ENCODE measurements at places on chromosomes 13 and 19. TPM values are rescaled to one million over a fixed set of nuclear protein-coding genes. Genes with fewer than 3 reads are reported as not detected.

CARM1 gene
- 13.0 TPM for total RNA-seq

PTGIR gene
- 16.3 TPM for total RNA-seq

HCST gene
- 0.56 TPM for total RNA-seq

FGF22 gene
- not detected for total RNA-seq

CGB1 gene
- total RNA-seq, result 0.28 TPM

PPFIA3 gene
- 1.7 TPM for total RNA-seq

PPM1N gene
- total RNA-seq, result 0.96 TPM

ZNF726 gene
- total RNA-seq, result 6.5 TPM

ZNF577 gene
- total RNA-seq, result 7.7 TPM

PEG3 gene
- total RNA-seq, result 5.4 TPM

IGFL1 gene
- not detected for total RNA-seq

STX10 gene
- total RNA-seq, result 54.4 TPM

STOML3 gene
- not detected for total RNA-seq

FXYD3 gene
- not detected for total RNA-seq

MAN2B1 gene
- total RNA-seq, result 32.4 TPM

B3GNT8 gene
- 0.96 TPM for total RNA-seq

TMEM147 gene
- 98.7 TPM for total RNA-seq

C19orf33 gene
- total RNA-seq, result not detected

FAM32A gene
- total RNA-seq, result 110 TPM

KLK15 gene
- not detected for total RNA-seq

LILRB1 gene
- total RNA-seq, result not detected

ZNF296 gene
- under 0.01 TPM for total RNA-seq

KIR2DL4 gene
- total RNA-seq, result not detected

ENOX1 gene
- 10.1 TPM for total RNA-seq

NBEA gene
- 2.7 TPM for total RNA-seq

IL27RA gene
- 1.5 TPM for total RNA-seq

Data from regular cardiac myocyte (primary cell).